Eye (tissue), 1 donor: ENCODE measurements at places on chromosomes 13 and 19.

DNA sequence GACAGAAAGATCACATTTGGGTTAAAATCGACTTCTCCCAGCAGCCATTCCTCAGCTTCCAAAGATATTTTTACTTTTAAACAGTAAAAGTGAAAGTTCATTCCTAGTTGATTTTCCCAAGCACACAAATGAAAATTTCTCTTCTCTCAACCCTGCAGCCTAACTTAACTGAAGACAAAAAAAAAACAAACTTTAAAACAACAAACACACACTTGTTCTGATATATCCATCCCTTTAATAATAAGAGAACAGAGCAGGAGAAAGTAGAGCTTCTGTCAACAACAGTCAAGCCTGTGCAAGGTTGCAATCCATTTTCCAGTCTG, 72.9 kb downstream of the STK24 start:
- DNase-seq: no peak

DNA sequence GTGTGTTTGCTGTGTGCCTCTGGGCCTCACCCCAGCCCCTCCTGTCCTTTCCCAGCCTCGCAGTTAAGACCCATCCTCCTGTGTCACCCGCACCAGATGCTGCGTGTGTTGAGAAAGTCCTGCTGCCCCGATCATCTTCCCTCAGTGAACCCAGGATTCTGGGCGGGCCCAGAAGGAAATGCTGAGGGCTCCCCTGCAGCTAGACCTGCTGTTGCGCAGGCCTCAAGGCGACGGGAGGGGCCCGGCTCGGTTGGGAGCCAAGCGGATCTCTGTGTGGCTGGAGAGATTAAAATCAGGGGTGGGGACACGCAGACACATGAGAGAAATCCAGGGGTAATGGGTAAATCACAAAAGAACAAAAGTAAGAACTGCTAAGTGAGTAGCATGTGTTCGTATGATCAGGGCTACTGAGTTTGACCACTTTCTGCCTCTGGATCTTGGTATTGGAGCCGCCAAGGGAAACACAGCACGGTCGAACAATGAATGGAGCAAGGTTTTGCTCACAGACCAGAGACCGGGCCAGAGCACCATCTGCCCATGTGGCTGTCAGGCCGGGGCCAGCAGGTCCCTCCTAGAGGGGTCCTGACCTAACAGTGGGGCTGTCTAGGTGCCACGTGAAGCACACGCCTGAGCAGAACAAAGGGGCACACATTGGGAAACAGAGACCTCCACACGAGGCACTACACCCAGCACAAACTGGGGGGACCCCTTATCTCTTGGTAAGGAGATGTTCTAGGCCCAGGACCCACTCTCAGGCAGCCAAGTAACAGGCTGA, 7.1 kb downstream of the ZSCAN1 start:
- no peak for DNase-seq

GRCh38 chr19:35107545-35107944, 8.1 kb upstream of the FXYD3 start:
- DNase-seq: no peak

DNA sequence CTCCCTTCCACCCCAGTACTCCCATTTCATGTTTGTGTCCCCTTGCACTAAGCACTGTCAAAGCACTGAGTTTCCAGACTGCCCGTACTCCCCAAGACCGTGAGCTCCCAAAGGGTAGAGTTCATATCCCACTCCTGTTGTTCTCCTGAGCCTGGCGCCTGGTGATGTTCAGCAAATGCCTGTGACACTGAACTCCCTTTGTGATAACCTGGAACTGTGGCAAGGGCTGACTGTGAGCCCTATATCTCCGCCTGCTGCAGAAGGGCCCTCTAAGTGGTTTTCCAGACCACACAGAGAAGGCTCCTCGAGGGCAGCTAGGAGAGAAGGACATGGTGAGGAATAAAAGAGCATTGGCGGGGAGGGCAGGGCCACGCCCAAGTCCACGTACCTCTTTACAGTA, 67.5 kb downstream of the ATP7B start:
- no peak for DNase-seq

- no peak for DNase-seq
Measured at GRCh38 chr19:33849551-33850147, 53.0 kb downstream of the KCTD15 start.

DNA sequence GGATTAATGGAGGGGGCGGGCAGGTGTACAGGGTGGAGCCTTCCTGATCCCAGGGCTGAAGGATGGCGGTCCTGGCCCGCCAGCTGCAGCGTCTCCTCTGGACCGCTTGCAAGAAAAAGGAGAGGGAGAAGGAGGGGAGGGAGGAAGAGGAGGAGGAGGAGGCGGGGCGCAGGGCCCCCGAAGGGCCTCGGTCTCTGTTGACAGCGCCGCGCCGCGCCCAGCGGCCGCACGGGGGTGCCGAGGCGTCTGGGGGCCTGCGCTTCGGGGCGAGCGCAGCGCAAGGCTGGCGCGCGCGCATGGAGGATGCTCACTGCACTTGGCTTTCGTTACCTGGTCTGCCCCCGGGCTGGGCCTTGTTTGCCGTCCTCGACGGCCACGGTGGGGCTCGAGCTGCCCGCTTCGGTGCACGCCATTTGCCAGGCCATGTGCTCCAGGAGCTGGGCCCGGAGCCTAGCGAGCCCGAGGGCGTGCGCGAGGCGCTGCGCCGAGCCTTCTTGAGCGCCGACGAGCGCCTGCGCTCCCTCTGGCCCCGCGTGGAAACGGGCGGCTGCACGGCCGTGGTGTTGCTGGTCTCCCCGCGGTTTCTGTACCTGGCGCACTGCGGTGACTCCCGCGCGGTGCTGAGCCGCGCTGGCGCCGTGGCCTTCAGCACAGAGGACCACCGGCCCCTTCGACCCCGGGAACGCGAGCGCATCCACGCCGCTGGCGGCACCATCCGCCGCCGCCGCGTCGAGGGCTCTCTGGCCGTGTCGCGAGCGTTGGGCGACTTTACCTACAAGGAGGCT, at the start of gene PPM1N:
Gene PPM1N, plus strand, starts transcription at position 33 of the 785 bp plus-strand sequence. Its CDS starts 30 bp downstream, at position 63.
- DNase-seq: peak; percentile 53

DNA sequence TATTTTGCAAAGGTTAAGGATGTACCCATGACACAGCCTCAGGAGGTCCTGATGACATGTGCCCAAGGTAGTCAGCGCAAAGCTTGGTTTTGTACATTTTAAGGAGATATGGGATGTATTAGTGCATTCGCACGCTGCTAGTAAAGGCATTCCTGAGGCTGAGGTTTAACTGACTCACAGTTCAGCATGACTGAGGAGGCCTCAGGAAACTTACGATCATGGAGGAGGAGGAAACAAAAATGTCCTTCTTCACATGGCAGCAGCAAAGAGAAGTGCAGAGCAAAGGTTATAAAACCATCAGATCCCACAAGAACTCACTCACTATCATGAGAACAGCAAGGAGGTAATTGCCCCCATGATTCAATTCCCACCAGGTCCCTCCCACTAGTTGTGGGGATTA, 1017.4 kb downstream of the EFNB2 start:
- no peak for DNase-seq

DNA sequence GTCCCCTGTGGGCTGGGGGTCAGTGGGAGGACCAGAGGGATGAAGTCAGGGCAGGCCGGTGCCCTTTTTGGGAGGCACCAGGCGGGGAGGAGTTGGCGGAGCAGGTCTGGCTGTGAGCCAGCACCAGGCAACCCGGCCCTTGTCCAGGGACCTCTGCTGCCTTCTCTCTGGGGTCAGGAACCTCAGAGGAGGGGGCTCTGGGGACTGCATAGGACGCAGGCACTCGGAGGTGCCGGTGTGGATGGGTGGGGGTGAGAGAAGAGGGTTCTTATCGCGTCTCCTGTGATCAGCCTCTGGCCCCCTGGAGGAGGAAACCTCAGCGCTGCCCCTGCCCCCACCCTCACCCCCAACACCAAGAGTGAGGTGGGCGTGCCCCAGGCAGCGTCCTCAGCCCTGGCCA, 16.5 kb downstream of the DPF1 start:
- no peak for DNase-seq

GRCh38 chr13:110286833-110287819, 19.8 kb downstream of the COL4A1 start:
- DNase-seq: no peak
